ENCODE measurements at places on chromosomes 16 and 17. TPM values are rescaled to one million over a fixed set of nuclear protein-coding genes. Genes with fewer than 3 reads are reported as not detected.

- no peaks in the 10 kb centered on the region for H3K36me3 ChIP-seq
- no peak overlapping the region for H3K27ac ChIP-seq
- no peak overlapping the region for H3K4me3 ChIP-seq
- H3K4me1 ChIP-seq: no peaks in the 10 kb centered on the region
- DNase-seq: no peak
These were observed 49.1 kb upstream of the ACSF3 start for GRCh38 chr16:89044418-89045180.

GRCh38 chr16:6189216-6189615, 1091.6 kb upstream of the EEF2KMT start:
- H3K27me3 ChIP-seq: no peaks in the 10 kb centered on the region
- H3K36me3 ChIP-seq: no peaks in the 10 kb centered on the region
- no peak overlapping the region for H3K4me3 ChIP-seq
- no peak for DNase-seq
- no peaks in the 10 kb centered on the region for H3K4me1 ChIP-seq

DNA sequence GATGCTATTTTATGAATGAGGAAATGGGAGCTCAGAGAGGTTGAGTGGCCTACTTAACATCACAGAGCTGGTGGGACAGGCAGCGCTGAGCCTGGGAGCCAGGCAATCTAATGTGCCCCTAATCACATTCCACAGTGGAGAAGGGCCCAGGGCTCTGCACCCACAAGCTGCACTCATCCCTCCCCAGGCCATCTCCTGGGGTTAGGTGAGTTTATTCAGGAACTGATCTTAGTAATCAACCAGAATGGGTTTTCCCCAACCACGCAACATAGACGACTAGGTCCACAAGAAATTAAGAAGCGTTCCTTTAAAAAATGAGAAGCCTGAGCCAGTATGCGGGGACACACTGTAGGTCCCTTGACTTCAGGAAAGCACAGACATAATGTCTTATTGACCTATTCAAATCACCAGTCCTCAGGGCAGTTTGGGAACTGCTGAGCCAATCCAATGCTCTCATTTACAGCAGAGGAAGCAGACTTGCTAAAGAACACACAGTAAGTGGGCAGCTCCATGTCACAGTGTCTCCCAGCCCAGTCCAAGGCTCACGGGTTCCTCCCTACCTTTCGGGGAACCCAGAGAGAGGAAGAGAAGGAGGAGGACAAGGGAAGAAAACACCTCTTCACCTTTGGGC, 2.3 kb downstream of the MPP3 start:
- H3K4me3 ChIP-seq: no peak overlapping the region
- H3K27ac ChIP-seq: no peak overlapping the region
- no peak for DNase-seq
- no peaks in the 10 kb centered on the region for H3K27me3 ChIP-seq
- H3K4me1 ChIP-seq: peaks cover 24% of the 10 kb centered on the region

Gene LAT
- 3.3 TPM for total RNA-seq

Gene KDM6B
- 42.1 TPM for total RNA-seq

Gene CCL14
- total RNA-seq: not detected

- DNase-seq: no peak
- no peaks in the 10 kb centered on the region for H3K36me3 ChIP-seq
- H3K4me1 ChIP-seq: peaks cover 18% of the 10 kb centered on the region
These were observed 908 bp downstream of the TMEM98 start for GRCh38 chr17:32928586-32929535.

- no peaks in the 10 kb centered on the region for H3K4me1 ChIP-seq
- H3K36me3 ChIP-seq: no peaks in the 10 kb centered on the region
- H3K27ac ChIP-seq: no peak overlapping the region
- no peak for DNase-seq
- H3K27me3 ChIP-seq: no peaks in the 10 kb centered on the region
These were observed 28.2 kb downstream of the USP31 start for GRCh38 chr16:23121024-23121423.

Gene ATXN2L
- total RNA-seq: 264 TPM

GRCh38 chr16:78535098-78535497, 435.6 kb downstream of the WWOX start:
- H3K27me3 ChIP-seq: no peaks in the 10 kb centered on the region
- DNase-seq: no peak
- no peaks in the 10 kb centered on the region for H3K4me1 ChIP-seq
- H3K27ac ChIP-seq: no peak overlapping the region
- H3K36me3 ChIP-seq: no peaks in the 10 kb centered on the region

Gene CLEC3A
- not detected for total RNA-seq

Gene GPR179
- 0.17 TPM for total RNA-seq

GRCh38 chr17:62648956-62649294, 21.5 kb downstream of the MRC2 start:
- H3K36me3 ChIP-seq: no peaks in the 10 kb centered on the region

Gene KRTAP2-3
- total RNA-seq: 6.3 TPM

Gene OR4D1
- not detected for total RNA-seq

DNA sequence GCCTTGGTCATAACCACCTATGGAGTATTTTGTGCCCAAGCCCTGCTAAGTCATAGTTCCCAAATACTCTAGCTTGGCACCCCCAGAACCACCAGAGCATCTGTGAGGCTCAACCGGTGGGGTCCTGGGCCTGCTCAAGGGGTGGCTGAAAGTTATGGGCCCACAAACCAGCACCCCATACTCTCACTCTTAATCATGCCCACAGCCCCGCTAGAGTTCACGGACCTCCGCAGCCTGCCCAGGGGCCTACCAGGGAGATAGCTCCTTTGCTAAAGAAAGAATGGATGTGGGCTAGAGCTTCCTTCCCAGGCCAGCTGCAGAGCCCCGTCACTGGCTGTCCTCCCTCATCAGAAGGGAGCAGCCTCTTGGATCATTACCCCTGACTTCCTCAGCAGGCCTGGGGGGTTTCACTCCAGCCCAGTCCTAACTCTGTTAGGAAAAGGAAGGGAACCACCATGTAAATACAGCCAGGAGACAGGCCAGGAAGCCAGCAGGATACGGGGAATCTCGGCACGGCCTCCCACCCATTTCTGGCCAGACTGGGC, 1.4 kb downstream of the GIT1 start:
- DNase-seq: no peak
- peak overlapping the region; percentile 94 for H3K27ac ChIP-seq
- no peaks in the 10 kb centered on the region for H3K27me3 ChIP-seq
- H3K4me1 ChIP-seq: peaks cover 73% of the 10 kb centered on the region
- peak overlapping the region; percentile 86 for H3K4me3 ChIP-seq
- no peaks in the 10 kb centered on the region for H3K36me3 ChIP-seq

Gene SPATA32
- total RNA-seq: 0.15 TPM

DNA sequence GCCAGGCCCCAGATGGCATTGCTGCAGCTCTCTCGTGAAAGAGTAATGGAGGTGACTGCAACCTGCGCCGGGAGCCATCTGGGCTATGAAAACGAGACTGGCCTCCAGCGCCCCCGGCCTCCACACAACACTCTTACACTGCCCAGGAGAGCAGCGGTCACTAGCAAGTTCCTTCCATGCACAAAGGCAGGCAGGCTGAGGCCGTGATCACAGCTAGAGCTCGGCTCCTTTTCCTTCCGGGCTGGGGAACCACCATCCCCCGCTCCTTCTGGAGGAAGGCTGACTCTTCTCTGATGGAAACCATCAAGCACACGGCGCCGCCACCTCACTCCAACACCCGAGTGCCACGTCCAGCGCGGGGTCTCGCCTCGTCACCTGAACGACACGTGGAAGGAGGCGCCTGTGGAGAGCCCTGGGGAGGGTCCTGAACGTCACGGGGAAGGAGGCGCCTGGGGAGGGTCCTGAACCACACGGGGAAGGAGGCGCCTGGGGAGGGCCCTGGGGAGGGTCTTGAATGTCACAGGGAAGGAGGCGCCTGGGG, 61.9 kb downstream of the KLHDC4 start:
- peaks cover 26% of the 10 kb centered on the region for H3K36me3 ChIP-seq
- no peak overlapping the region for H3K4me3 ChIP-seq
- no peaks in the 10 kb centered on the region for H3K27me3 ChIP-seq

GRCh38 chr17:8914554-8914953, 47.1 kb upstream of the PIK3R6 start:
- no peak overlapping the region for H3K4me3 ChIP-seq
- peaks cover 15% of the 10 kb centered on the region for H3K4me1 ChIP-seq
- no peak for DNase-seq
- no peaks in the 10 kb centered on the region for H3K27me3 ChIP-seq
- H3K27ac ChIP-seq: no peak overlapping the region

Gene CDK5R1
- total RNA-seq: 5.4 TPM

Gene ACE
- 7.7 TPM for total RNA-seq

- H3K36me3 ChIP-seq: no peaks in the 10 kb centered on the region
- H3K4me1 ChIP-seq: peaks cover 34% of the 10 kb centered on the region
- H3K4me3 ChIP-seq: no peak overlapping the region
- DNase-seq: no peak
- H3K27ac ChIP-seq: no peak overlapping the region
- no peaks in the 10 kb centered on the region for H3K27me3 ChIP-seq
These were observed 34.5 kb upstream of the TMC5 start for GRCh38 chr16:19382887-19383816.

DNA sequence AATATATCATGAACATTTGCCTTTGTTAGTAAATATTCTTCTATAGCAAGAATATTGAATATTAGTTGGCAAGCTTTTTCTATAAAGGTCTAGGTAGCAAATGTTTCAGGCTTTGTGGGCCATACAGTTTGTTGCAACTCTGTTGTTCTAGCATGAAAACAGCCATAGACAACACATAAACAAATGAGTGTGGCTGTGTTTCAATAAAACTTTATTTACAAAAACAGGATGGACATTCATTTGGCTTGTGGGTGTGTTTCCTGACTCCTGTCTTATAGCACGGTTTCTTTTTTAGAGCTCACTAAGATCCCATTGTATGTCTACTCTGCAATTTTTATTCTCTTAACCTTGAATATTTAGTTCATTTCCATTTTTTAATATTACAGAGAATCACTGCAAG, 39.0 kb downstream of the ARL4D start:
- no peak overlapping the region for H3K27ac ChIP-seq
- H3K27me3 ChIP-seq: no peaks in the 10 kb centered on the region
- DNase-seq: no peak
- no peaks in the 10 kb centered on the region for H3K36me3 ChIP-seq
- peaks cover 32% of the 10 kb centered on the region for H3K4me1 ChIP-seq

DNA sequence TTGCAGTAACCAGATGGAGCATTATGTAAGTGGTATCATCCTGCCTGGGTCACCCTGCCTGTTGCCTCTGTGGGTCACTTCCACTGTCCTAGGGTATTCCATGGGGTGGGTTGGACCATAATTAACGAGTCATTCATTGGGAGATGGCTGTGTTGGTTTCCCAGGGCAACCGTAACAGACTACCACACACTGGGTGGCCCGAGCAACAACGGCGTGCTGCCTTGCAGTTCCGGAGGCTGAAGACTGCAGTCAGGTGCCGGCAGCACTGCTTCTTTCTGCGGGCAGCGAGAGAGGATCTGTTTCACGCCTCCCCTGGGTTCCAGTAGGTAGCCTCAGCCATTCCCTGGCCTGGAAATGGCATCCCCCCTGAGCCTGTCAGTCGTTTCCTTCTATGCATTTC, 28.9 kb upstream of the CMIP start:
- no peak overlapping the region for H3K4me3 ChIP-seq
- H3K36me3 ChIP-seq: no peaks in the 10 kb centered on the region
- DNase-seq: no peak
- no peak overlapping the region for H3K27ac ChIP-seq
- peaks cover 4% of the 10 kb centered on the region for H3K4me1 ChIP-seq
- no peaks in the 10 kb centered on the region for H3K27me3 ChIP-seq

GRCh38 chr16:68234188-68235107, 1.5 kb downstream of the ESRP2 start:
- H3K36me3 ChIP-seq: peaks cover 34% of the 10 kb centered on the region
- peaks cover 42% of the 10 kb centered on the region for H3K4me1 ChIP-seq
- H3K27ac ChIP-seq: peak overlapping the region; percentile 86
- H3K27me3 ChIP-seq: no peaks in the 10 kb centered on the region
- peak overlapping the region; percentile 56 for H3K4me3 ChIP-seq

DNA sequence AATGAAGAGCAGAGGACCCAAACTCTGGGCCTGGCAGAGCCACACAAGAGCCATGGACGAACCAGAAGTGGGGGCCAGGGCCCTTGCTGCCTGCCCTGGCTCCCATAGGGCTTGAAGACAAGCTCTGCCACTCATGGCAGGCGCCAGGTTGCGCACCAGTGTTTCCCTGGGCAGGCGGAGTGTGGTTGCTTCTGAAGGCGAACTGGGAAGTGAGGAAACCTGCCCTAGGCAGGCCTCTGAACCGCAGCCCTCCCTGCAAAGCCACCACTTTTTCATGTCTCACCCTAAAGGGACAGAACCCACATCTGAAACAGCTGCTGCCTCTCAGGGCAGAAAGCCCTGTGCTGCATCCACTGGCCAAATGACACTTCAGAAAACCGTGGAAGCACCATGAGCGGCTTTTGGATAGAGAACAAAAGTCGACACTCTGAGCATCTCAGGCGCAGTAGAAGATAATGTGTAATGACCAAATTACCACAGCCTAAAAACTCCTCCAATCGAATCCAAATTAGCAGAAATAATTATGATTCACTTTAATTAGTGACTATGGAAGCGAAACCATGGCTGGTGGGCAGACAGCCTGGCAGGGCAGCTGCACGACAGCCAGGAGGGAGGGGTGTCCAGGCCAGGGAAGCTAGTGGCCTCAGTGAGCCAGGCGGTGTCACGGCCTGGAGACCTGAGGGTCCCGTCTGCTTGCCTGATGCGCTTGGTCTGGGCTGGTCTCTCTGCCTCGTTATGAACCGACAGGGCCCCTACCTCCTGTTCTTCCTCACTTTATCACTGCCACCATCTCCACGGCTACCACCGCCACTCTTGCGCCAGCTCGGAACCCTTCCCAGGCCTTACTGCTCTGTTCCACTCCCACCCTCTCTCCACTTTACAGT, 59.1 kb downstream of the PRMT7 start:
- H3K36me3 ChIP-seq: no peaks in the 10 kb centered on the region
- no peak overlapping the region for H3K27ac ChIP-seq
- peaks cover 6% of the 10 kb centered on the region for H3K4me1 ChIP-seq
- no peaks in the 10 kb centered on the region for H3K27me3 ChIP-seq
- no peak for DNase-seq

DNA sequence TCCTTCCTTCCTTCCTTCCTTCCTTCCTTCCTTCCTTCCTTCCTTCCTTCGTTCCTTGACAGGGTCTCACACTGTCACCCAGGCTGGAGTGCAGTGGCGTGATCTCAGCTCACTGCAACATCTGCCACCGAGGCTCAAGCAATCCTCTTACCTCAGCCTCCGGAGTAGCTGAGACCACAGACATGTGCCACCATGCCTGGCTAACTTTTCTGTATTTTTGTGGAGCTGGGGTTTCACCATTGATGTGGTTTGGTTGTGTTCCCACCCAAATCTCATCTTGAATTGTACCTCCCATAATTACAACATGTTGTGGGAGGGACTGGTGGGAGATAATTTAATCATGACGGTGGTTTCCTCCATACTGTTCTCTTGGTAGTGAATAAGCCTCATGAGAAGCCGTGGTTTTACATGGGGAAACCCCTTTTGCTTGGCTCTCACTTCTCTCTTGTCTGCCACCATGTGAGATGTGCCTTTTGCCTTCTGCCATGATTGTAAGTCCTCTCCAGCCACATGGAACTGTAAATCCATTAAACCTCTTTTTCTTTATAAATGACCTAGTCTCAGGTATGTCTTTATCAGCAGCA, 90.3 kb upstream of the MPHOSPH6 start:
- H3K27me3 ChIP-seq: peaks cover 79% of the 10 kb centered on the region
- no peaks in the 10 kb centered on the region for H3K4me1 ChIP-seq
- no peak overlapping the region for H3K4me3 ChIP-seq
- no peak overlapping the region for H3K27ac ChIP-seq
- no peak for DNase-seq

- DNase-seq: no peak
- H3K4me1 ChIP-seq: no peaks in the 10 kb centered on the region
- H3K36me3 ChIP-seq: no peaks in the 10 kb centered on the region
- no peak overlapping the region for H3K27ac ChIP-seq
- no peak overlapping the region for H3K4me3 ChIP-seq
These were observed 94.9 kb downstream of the ANKRD11 start for GRCh38 chr16:89395150-89396142.

GRCh38 chr16:61421111-61421510, 615.1 kb downstream of the CDH8 start:
- no peak overlapping the region for H3K27ac ChIP-seq
- no peaks in the 10 kb centered on the region for H3K27me3 ChIP-seq
- H3K36me3 ChIP-seq: no peaks in the 10 kb centered on the region
- H3K4me3 ChIP-seq: no peak overlapping the region
- no peak for DNase-seq

All from HCT116 (cell line).